ENCODE measurements at places on chromosomes 5 and 9. TPM values are rescaled to one million over a fixed set of nuclear protein-coding genes. Genes with fewer than 3 reads are reported as not detected.

DNA sequence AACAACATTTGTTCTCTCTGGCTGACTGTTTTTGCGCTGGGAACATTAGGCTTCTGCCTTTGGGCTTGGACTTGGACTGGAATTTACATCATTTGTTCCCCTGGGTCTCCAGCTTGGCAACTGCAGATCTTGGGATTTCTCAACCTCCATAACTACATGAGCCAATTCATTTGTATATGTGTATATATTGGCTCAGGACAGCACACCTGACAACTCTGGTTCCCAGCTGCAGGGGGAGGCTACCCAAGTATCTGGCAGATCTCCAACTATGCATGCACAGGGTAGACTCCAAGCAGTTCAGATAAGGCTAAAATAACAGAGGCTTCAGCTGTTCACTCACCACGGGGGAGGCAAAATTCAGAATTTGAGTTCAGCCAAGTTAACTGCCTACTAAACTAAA, 31.6 kb upstream of the F2RL1 start:
- peak; percentile 57 for DNase-seq

GRCh38 chr9:68651280-68651893, 53.7 kb upstream of the PIP5K1B start:
- no peak for DNase-seq

GRCh38 chr9:34272101-34272541, 56.9 kb downstream of the KIF24 start:
- DNase-seq: no peak

DNA sequence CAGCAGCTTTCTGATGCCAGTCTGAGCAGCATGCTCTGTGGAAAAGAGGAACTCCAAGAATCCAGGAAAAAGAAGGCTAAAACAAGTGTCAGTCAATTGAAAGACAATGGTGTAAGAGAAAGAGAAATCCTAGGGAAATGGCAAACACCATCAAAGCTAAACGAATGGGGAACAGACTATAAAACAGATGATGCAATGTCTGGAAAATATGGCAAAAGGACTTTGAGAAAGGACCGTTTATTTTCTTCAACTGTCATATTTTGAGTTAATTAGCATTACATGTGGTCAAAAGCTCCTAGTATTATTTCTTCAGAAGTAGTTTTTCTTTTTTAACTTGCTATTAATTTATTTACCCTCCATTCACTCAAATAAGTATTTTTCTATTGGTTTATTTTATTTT, 465.2 kb downstream of the LRRC70 start:
- no peak for DNase-seq

DNA sequence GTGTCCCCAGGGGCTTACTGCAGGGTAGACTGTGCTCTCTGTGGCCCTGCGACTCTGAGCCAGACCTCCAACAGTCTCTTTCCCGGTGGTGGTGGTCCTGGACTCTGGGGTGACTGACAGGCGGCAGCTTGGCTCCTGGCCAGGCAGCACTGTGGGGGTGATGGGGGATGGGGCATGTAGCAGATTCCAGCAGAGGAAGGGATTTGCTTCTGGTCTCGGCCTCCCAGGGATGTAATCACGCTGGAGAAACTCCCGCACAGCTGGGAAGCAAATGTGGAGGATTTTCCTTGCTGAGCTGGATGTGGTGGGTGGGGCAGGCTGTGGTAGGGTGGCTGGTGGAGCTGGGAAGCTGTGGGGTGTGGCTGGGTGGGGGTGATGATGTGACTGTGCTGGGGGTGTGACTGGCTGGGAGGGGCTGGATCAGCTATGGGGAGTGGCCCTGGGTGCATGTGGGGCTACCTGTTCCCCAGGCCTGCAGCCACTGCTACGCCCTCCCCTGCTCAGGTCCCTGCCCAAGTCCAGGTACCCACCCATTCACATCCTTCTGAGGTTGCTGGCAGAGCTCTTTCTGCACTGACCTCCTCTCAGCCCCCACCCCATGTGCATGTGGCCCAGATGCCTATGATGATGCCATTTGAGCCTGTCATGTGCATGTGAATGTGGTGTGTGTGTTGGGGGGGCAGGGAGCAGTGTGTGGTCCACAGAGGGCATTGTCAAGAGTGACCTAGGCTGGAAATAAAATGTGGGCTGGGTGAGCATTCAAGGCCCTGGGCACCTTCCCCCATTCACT, 3.8 kb downstream of the NDST1 start:
- peak; percentile 46 for DNase-seq

DNA sequence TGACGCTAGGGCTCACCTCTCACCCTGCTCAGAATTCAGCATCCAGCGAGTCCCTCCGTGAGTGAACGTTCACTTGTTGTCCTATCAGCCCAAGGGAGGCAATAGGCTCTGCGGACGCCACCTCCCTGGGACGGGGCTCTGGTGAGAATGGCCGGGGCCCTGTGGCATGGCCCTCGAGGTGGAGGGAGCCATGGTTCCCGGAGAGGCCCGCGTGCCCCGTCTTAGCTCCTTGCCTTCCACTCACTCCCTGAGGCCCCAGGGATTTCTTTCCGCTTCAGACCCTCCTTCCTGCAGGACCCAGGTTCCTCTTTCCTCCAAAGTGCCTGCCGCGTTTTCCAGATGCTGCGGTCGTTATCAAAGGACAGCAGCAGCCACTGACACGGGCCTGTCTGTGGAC, 21.5 kb downstream of the EXOC3 start:
- no peak for DNase-seq

DNA sequence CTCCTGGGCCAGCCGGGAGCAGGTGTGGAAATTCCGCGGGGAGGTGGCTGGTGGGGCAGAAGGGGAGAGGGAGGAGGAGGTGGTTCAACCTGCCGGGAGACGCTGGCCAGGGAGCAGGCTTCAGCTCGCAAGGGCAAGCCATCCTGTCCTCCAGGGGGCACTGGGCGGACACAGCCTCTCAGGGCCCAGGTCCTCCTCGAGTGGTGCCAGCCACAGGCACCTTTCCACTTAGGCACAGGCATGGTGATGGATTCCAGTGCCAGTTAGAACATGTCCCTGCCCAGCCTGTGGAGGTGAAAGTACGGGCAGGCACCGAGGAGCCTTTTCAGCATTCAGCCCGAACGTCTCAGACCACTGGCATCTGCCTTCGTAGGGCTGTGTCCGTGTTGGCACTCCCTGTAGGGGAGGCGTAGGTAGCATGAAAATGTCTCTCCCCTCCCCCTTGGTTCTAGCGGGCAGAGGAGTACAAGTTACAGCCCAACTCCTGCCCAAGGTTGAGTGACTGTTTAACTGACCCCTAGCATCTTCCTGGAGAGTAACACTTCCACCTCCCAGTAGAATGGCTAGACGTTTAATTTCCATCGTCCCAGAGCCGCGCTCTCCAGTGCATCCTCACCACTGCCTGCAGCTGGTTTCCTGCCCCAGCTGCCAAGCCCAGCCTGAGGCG, 48.9 kb downstream of the DAB2IP start:
- DNase-seq: peak; percentile 51

GRCh38 chr9:113621980-113622379, 158.5 kb downstream of the RGS3 start:
- no peak for DNase-seq

GRCh38 chr5:153626836-153627235, 136.4 kb downstream of the GRIA1 start:
- DNase-seq: no peak

DNA sequence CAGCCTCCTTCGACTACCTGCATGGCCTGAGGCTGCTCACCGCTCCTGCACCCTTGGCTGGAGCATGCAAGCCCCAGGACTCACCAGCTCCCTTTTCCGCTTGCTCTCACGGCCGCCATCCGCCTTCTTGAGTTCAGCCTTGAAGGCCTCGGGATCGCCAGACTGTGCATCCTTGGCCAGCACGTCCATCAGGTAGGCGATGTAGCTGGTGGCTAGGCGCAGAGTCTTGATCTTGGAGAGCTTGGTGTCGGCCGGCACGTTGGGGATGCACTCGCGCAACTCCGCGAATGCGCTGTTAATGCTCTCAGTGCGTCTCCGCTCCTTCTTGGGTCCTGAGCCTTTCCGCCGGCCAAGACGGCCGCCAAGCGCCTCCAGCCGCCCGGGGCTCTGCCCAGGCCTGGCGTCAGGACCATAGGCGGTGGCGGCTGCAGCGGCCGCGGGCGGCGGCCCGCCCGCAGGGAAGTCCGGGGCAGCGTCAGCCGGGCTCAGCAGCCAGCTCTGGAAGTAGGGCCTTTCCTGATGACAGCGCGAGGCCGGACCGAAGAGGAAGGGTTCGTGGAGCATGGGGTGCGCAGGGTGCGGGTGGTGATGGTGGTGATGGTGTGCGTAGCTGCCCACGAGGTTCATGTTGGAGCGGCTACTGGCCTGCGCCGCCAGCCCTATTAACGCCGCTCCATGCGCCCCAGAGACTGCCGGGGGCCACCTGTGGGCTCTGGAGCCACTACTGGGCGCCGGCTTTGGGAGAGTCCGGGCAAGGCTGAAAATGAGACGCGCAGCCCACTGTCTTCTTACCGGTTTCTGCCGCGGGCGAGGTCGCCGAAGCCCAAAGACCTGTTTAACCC, 424 bp downstream of the HAND1 start:
- DNase-seq: no peak

DNA sequence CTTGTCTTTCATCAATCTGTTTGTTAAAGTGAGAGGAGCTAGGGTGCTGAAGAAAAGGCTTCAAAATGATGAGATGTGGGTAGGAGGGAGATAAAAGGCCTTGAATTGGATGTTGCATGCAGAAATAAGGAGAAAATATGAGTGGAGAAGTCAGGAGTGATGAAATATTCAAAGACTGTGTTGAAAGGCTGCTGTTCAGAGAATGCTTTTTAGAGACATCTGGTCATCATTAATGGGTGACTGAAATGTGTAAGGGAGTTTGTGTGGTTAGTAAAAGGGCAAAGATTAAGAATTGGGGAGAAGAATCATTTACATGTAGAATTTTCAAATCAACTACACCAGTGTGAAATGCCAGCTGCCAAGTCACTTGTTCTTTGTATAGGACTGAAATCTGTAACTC, 383.9 kb downstream of the MAT2B start:
- no peak for DNase-seq

GRCh38 chr5:33753704-33754103, 138.1 kb downstream of the ADAMTS12 start:
- DNase-seq: no peak

DNA sequence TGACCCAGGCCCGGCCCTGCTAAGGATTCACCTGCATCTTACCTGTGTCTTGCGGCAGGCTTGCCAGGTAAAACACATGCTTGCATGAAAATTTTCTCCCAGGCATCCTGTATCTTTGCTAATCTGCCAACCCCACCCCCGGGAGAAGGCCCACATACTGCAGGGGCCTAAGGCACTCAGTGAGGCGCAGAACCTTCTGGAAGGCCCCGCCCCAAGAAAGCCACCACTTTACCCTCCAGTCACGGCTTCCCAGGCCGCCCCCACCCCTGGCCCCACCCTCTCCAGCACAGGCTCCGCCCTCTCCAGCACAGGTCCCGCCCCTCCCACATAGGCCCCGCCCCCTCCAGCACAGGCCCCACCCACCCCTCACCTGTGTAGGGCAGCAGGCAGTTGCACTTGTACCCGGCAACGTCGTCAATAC, 29.8 kb upstream of the SEC16A start:
- DNase-seq: no peak

GRCh38 chr9:19451240-19452087, 42.7 kb downstream of the ACER2 start:
- DNase-seq: no peak

DNA sequence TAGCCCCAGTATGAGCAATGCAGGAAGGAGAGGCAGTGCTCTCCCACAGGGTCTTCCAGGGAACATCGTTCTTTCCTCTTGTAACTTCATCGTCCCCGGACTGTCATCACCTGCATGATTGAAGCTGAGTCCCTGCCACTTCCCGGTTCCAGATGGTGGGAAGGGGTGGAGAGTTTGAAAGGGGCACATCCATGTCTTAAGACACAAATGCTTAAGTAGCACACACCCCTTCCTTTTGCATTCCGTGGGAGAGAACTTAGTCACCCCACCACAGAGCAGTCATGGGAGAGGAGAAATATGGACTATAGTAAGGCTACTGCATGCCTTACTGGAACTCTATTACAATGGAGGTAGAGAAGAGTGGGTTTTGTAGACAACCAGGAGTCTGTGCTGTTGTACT, 165.3 kb upstream of the GAS1 start:
- no peak for DNase-seq

DNA sequence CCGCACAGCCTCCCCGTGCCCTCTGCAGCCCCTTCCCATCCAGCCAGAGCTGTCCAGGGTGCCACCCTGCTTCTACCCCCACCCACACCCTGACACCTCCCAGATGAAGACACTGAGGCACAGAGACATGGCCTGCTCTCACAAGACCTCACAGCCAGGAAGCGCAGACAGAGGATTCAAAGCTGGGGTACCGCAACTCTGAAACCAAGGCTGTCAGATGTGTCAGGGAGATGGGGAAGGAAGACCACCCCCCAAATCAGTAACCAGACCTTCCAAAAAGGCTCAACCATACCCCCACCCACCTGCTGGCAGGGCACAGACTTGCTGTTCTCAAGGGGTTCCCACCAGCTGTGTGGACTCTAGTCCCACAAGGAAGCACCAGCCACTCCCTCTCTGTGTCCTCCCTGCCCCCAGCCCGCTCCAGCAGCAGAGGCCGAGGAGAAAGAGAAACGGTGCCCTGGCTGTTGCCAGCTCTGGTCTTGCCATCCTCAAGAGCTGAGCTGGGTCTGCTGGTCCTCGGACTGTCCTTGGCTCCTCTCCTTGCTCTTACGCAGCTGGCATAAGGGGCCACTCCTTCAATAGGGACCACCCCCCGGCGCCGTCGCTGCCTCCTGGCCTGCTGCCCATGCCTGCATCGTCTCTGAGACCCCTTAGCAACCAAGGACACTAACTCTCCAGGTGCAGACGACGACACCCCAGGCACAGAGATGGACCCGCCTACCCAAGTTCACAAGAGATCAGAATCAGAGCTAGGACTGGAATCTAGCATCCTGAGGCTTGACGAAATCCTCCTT, 699 bp downstream of the AKNA start:
- DNase-seq: no peak

GRCh38 chr9:133892193-133892920, 99.8 kb downstream of the VAV2 start:
- DNase-seq: no peak

DNA sequence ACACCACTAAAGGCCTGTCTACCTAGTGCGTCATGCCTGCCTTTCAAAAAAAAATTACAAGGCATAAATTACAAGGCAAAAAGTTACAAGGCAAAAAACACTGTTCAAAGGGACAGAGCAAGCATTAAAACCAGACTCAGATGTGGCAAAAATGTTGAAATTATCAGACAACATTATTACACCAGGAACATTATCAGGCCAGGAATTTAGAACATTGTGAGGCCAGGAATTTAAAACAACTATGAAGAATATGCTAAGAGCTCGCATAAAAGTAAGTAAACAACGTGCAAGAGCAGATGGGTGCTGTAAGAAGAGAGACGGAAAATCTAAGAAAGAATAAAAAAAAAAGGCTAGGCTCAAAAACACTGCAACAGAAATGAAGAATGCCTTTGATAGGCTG, 18.2 kb upstream of the MLANA start:
- DNase-seq: no peak

The SNX18 gene
- 10.0 TPM for total RNA-seq

The SPATA31D4 gene
- total RNA-seq: not detected

The GMCL2 gene
- not detected for total RNA-seq

The C5orf34 gene
- 14.4 TPM for total RNA-seq

The GLRA1 gene
- total RNA-seq: not detected

The PCDHB1 gene
- not detected for total RNA-seq

The EGFLAM gene
- 1.1 TPM for total RNA-seq

The OGN gene
- not detected for total RNA-seq

The AP3B1 gene
- 30.2 TPM for total RNA-seq

The BTNL3 gene
- not detected for total RNA-seq

The IFNK gene
- total RNA-seq: not detected

All from H4 (cell line).